HFFc6 (cell line): ENCODE measurements at places on chromosomes 5 and 9. TPM values are rescaled to one million over a fixed set of nuclear protein-coding genes. Genes with fewer than 3 reads are reported as not detected.

The ORM2 gene
- not detected in 3 replicates for total RNA-seq

The TERT gene
- 2,274 to 3,957 TPM (median 2,316 TPM) in 3 replicates for total RNA-seq

The DPM2 gene
- total RNA-seq, result 42.5 to 47.4 TPM (median 46.6 TPM) in 3 replicates

The TRPM3 gene
- not detected in 3 replicates for total RNA-seq

The PIP5KL1 gene
- total RNA-seq, result 1.6 to 1.9 TPM (median 1.7 TPM) in 3 replicates

The BARHL1 gene
- not detected in 3 replicates for total RNA-seq

The FIBCD1 gene
- 1.5 and 7.6 TPM in 2 replicates for total RNA-seq

The BTNL8 gene
- total RNA-seq, result not detected in 3 replicates

The SPOCK1 gene
- 122 to 160 TPM (median 150 TPM) in 3 replicates for total RNA-seq

The HTR4 gene
- total RNA-seq, result not detected in 3 replicates

The C8G gene
- total RNA-seq, result 0.75 to 1.4 TPM (median 1.1 TPM) in 3 replicates

The PCDHGB5 gene
- 9.0 and 14.2 TPM in 2 replicates for total RNA-seq

The DAB2IP gene
- total RNA-seq, result 21.4 to 25.9 TPM (median 23.5 TPM) in 3 replicates

The TYRP1 gene
- not detected in 3 replicates for total RNA-seq

The OTP gene
- not detected in 3 replicates for total RNA-seq

The C5orf58 gene
- not detected in 2 replicates for total RNA-seq

The CDO1 gene
- total RNA-seq, result 0.12 to 0.30 TPM in 2 of 3 replicates, not detected in the other

The PROB1 gene
- 2.8 to 5.7 TPM (median 2.9 TPM) in 3 replicates for total RNA-seq

The TNFSF15 gene
- total RNA-seq, result 0.18 to 0.21 TPM in 2 of 3 replicates, not detected in the other

The RASGEF1C gene
- not detected in 3 replicates for total RNA-seq

The CD14 gene
- total RNA-seq, result 1.0 to 1.4 TPM (median 1.4 TPM) in 3 replicates

The EIF4EBP3 gene
- total RNA-seq, result 2.5 to 2.9 TPM (median 2.9 TPM) in 3 replicates

The INSL4 gene
- not detected in 3 replicates for total RNA-seq

The PCDHA12 gene
- total RNA-seq, result 0.20 TPM in 1 of 3 replicates, not detected in the others

The FYB1 gene
- total RNA-seq, result 0.40 and 1.7 TPM in 2 replicates

The CYLC2 gene
- not detected in 3 replicates for total RNA-seq

The UGT3A2 gene
- not detected in 2 replicates for total RNA-seq

The SPATA31C1 gene
- total RNA-seq, result not detected in 3 replicates
